ENCODE measurements at places on chromosomes 2 and 18.

- DNase-seq: no peak
Measured at GRCh38 chr18:74977041-74977440, 231.9 kb downstream of the PTGR3 start.

DNA sequence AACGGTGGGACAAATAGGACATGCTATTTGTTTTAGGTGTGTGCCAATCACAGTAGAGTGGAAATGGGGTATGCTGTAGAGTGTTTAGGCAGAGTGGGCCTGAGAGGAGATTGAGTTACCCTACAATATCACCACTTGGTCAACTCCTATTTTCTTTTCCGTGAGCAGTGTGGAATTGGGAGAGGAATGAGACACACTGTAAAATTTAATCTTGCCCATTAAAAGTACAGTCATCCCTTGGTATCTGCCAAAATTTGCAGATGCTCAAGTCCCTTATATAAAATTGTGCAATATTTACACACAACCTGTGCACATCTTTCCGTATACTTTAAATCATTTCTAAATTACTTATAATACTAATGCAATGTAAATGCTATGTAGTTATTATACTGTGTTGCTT, 12.4 kb downstream of the FBXO48 start:
- no peak for DNase-seq

DNA sequence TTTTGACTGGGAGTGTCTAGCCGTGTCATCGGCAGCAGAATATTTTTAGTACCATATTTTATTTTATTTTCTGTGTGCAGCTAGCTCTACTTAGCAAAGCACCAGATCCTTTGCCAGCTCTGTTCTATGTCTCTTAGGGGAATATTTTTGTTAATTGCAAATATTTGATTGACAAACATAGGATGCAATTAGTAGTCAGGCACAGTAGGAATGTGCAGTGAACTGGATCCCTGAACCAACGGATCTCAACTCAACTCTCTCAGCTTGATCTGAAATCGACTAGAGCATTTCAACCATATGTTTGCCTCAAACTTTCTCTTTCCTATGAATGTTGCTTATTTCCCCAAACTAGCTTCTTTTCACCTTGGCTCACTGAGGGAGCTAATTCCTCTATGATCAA, 998.0 kb upstream of the FANCL start:
- DNase-seq: no peak

DNA sequence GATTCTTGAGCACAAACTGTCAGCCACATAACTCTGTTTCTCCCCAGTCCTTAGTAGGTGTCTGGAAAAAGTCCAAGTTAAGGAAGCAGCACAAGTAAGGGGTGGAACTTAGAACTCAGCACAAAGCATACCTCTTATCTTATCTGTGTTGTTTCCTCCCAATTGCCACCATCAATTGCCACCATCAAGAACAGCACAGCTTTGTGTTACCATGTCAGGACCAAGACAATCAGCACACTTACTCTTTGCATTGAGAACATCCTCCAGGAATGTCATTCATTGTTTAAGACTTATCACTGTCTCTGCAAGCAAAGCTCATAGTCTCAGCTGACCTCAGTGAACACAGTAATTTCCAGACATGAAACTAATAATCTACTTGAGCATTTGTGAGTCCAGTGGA, 212.7 kb upstream of the FSHR start:
- no peak for DNase-seq

DNA sequence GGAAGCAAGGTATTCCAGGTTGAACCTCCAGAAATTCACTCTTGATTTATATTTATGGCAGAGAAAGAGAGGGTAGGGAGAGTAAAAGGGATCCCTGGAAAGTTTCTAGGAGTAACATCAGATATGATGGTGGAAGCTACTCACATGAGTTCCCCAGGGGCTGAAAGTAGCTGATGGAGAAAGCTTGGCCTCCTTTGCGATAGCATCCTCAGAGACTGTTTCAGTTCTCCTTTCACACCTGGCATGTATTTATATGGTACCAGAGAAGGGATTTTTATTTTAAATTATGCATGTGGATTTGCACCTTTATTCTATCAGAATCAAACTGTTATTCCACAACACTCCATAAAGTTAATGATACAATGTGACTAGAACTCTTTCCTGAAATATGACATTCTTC, 126.3 kb upstream of the OSR1 start:
- no peak for DNase-seq

DNA sequence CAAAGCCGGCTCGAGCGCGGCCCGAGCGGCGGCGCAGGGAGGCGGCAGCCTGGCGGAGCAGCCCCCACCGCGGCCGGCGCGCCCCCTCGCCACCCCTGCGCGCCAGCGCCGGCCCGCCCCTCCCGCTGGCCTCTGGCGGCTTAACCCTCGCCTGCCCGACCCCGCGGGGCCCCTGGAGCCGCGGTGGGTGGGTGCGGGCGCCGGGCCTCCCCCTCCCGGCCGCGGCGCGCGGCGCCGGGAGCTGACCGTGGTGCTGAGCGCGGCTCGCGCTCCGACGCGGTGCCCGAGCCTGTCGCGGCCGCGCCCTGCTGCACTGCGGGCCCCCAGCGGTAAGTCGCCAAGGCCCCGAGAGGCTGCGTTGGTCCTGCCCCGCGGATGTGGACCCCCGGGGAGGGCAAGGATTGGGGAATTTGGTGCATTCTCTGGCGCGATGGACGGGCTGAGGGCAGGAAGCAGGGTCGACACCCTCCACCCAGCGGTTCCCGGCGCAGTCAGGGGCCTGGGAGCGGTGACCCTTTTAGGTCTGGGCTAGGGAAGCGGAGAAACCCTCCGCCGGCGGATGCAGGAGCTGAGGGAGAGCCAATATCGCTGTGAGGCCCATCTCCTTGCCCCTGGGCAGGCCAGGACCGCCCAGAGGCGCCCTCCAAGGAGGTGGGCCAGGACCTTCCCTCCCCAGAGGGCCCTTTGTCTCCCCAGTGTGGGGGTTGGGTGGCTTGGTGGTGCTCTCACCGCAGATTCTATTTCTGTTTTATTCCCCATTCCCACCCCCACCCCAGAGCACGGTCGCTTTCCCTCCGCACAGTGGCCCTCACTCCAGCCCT, 923 bp downstream of the AMER3 start:
- DNase-seq: no peak

- no peak for DNase-seq
Measured at GRCh38 chr18:32360682-32361345, 109.9 kb downstream of the GAREM1 start.

DNA sequence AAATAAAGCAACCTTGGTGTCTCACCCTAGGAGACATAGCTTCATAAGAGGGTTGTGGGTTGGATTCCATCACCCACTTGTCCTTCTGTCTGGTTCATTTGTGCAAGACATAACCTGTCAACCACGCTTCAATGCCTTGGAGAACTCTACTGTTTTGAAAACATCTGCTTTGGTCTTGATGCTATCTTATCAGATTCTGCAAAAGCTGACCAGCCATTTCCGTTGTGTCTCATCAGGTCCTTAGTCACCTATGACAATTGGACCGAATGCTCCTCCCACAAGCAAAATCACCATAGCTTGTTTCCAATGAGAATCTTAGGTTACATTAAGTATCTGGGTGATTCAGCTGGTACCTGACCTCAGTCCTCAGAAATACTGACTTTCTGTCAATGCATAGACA, 35.4 kb downstream of the STAT4 start:
- peak; percentile 27 for DNase-seq

DNA sequence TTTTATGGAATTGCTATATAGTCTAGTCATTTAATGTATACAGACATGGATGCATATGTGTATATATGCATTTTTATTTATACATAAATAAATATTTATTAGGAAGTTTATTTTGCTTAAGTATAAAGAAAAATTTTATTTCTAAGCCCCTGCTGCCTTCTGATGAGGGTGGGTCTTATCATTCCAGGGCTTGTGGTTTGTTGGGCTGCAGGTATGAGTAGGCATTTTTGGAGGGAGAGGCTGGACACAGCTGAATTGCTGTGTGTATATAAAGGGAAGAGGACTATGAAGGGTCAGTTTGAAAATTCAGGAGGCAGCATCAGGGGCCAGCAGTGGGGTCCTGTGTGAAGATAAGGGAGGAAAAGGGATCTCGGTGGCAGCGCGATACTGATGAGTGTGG, 189.4 kb downstream of the TMEM182 start:
- no peak for DNase-seq

GRCh38 chr2:202031246-202031951, 2.3 kb upstream of the FZD7 start:
- no peak for DNase-seq

DNA sequence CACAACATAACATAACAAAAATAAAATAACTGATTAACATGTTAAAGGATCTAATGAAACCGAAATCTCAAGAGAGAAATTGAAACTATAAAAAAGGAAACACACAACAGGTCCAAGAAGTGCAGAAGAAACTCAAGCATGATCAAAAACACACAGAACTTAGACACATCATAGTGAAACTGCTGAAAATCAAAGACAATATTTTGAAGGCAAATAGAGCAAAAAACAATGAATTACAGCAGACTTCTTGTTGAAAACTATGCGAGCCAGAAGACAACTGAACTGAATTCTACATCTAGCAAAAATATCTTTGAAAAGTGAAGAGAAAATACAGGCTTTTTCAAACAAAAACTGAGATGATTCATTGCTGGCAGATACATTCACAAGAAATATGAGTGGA, 61.3 kb downstream of the UGP2 start:
- no peak for DNase-seq

DNA sequence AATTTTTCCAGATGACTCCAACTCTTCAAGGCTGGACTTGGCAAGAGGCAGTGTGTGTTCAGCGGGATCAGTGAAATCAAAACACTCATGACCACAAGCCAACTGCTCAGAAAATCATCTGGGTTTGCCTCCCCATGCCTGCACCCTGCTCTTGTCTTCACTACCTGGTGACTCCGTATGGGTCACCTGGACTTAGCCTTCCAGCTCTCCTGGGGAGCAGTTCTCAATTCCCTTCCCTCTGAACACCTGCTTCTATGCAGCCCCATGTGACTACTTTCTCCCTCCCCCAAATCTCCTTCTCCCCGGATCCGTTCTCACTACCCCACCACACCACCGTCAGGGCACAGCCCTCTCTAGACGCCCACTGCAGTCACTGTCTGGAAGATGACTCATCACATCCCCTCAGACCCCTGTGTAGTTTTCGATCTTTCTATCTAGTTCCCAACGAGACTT, 130.2 kb upstream of the ID2 start:
- no peak for DNase-seq

DNA sequence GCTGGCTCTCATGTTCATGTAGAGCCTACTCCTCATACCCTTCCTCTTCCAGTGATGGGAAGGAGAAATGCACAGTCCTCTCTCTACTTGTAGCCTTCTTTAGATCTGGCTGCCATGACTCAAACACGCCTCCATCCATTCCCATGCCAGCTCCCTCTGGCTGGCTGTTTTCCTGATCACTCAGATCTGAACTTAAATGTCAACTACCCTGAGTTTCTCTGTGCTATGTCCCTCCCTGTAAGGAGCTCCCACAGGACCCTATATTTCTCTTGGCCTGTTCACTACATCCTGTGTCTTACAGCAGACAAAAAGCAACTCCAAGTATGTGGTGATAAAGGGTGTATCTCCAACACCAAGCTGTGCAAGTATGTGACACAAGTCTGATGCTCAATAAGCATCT, 152.4 kb downstream of the TCF4 start:
- no peak for DNase-seq

- no peak for DNase-seq
Measured at GRCh38 chr2:85259879-85260278, 67.9 kb downstream of the TGOLN2 start.

DNA sequence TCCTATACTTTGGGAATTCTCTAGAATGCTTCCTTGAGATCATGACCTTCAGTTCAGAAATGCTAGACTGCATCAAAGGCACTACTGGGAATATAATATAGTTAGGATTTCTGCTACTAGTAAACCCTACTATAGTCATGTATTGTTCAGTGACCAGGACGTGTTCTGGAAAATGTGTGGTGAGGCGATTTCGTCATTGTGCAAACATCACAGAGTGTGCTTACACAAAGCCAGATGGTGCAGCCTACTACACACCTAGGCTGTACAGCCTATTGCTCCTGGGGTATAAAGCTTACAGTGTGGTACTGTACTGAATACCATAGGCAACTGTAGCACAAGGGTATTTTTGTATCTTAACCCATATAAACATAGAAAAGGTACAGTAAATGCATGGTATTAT, 13.0 kb downstream of the CXCR4 start:
- no peak for DNase-seq

DNA sequence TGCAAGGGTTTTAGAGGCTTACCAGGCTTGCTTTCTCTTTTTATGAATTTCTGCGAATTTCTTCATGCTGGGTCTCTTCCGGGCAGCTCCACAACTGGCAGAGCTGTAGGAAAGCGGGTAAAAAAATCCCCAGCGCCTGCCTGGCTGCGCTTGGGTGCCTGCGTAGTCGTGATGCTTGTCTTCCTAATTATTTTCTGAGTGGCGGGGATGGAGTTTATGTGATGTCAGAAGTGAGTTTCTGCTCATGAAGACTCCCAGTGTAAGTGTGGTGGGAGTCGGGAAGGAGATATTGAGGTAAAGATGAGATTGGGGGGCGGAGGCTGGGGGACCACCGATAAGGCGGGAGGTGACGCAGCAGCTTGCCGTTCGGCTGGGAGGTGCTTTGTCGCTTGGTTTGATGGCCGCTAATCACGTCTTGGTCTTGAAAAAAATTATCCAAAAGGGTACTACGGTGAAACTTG, 229.8 kb downstream of the LDLRAD4 start:
- DNase-seq: no peak

- DNase-seq: no peak
Measured at GRCh38 chr18:45197526-45197970, 417.7 kb upstream of the SLC14A2 start.

GRCh38 chr2:216799873-216800431, 59.9 kb downstream of the TNP1 start:
- no peak for DNase-seq

DNA sequence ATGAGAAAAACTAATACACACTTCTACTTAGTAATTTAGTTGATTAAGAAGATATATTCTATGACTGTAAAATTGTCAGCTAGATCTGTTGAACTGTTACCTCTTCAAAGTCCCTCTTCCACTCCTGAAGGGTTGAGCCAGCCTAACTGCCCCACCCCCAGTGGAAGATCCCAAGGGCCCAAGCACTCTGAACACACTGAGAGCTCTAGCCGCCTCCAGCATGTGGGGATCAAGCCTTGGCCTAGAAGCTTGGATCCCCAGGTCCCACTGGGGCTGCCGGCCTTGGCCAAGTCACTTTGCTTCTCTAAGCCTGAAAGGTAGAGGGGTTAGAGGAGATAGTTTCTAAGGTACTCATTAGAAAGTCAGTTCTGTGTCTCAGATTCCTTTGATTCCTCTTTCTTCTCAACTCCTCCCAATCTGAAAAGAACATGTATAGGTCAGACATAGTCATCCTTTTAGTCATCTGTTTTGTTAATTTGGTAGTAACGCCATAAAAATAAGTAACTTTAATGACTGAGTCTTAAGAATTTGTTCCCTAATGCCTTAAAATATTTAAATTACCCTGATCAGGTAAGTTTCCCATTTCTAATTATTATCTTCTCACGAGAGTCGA, 5.6 kb downstream of the CPSF3 start:
- no peak for DNase-seq

GRCh38 chr18:57009844-57010243, 137.0 kb upstream of the BOD1L2 start:
- DNase-seq: no peak

GRCh38 chr2:187580462-187581124, 26.4 kb upstream of the TFPI start:
- no peak for DNase-seq

Measured in stimulated activated CD8-positive, alpha-beta memory T cell treated with anti-CD3 and anti-CD28 coated beads, Interleukin-4, amount 100 ng/mL, for 1 hour (primary cell).